ENCODE measurements at places on chromosomes 7 and 10. TPM values are rescaled to one million over a fixed set of nuclear protein-coding genes. Genes with fewer than 3 reads are reported as not detected.

ARHGEF35 gene
- total RNA-seq = 3.6 TPM

- peaks cover 16% of the 10 kb centered on the region for H3K4me1 ChIP-seq
- no peak overlapping the region for H3K27ac ChIP-seq
- no peaks in the 10 kb centered on the region for H3K27me3 ChIP-seq
- H3K36me3 ChIP-seq = peaks cover 13% of the 10 kb centered on the region
- H3K4me3 ChIP-seq = no peak overlapping the region
- no peak for DNase-seq
Observed at GRCh38 chr7:129646369-129647021, 35.0 kb downstream of the NRF1 start.

GRCh38 chr10:6819301-6819700, 239.2 kb upstream of the PRKCQ start:
- DNase-seq = no peak
- H3K4me3 ChIP-seq = no peak overlapping the region
- no peaks in the 10 kb centered on the region for H3K36me3 ChIP-seq
- H3K27me3 ChIP-seq = peaks cover 5% of the 10 kb centered on the region

DNA sequence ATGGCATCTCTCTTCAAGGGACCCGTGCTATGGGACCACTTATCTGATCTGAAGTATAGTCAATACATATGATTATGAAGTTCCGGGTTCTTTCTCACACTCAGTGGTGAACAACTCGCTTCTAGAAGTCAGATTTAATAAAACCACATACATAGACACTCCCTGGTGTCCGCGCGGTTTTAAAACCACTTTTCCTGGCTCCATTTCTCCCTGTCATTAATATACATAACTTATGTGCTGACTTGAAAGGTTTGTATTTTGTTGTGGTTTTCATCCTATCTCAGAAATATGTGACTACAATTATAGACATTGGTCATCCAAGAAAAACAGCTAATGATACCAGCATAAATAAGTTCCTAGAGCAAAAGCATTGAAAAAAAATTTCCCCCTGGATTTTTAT, 34.0 kb downstream of the SVIL start:
- H3K27ac ChIP-seq = no peak overlapping the region
- DNase-seq = no peak
- no peaks in the 10 kb centered on the region for H3K36me3 ChIP-seq
- no peak overlapping the region for H3K4me3 ChIP-seq

GRCh38 chr10:61904733-61905725, 3.5 kb downstream of the ARID5B start:
- peak overlapping the region; percentile 93 for H3K27ac ChIP-seq
- H3K36me3 ChIP-seq = peaks cover 35% of the 10 kb centered on the region
- H3K27me3 ChIP-seq = no peaks in the 10 kb centered on the region
- no peak for DNase-seq

DYDC2 gene
- not detected for total RNA-seq

All from activated T-helper 2 cell treated with anti-CD3 and anti-CD28 coated beads, Interferon-gamma antibody, Interleukin-2, Interleukin-4, amounts not matched to agents 10 μg/mL and 5 μg/mL and 100 μg/mL, durations not matched to agents 14 hours and 24 hours and 36 hours (primary cell).